ENCODE measurements at places on chromosomes 7 and 10.

DNA sequence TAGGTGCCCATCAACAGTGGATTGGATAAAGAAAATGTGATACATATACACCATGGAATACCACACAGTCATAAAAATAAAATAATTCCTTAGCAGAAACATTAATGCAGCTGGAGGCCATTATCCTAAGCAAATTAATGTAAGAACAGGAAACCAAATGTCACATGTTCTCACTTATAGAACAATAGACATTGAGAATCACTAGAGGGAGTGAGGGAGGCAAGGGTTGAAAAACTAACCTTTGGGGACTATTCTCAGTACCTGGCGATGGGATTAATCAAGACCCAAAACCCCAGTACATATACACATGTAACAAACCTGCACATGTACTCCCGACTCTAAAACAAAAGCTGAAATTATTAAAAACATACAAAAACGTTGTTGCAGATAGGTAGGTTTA is 222.6 kb downstream of the SEMA3E start:
- DNase-seq: no peak

DNA sequence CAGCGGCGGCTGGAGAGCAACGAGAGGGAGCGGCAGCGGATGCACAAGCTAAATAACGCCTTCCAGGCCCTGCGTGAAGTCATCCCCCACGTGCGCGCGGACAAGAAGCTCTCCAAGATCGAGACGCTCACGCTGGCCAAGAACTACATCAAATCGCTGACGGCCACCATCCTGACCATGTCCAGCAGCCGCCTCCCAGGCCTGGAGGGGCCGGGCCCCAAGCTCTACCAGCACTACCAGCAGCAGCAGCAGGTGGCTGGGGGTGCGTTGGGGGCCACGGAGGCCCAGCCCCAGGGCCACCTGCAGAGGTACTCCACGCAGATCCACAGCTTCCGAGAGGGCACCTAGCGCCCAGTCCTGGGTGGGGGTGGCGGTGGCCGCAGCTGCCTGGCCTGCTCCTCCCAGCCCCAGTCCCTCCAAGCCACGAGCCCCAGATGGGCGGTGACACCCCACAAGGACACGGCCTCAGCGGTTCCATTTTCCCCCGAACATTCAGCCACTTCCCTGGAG is 1.3 kb downstream of the BHLHA15 start:
- DNase-seq: no peak

GRCh38 chr7:127366680-127367079 is 25.8 kb downstream of the ZNF800 start:
- no peak for DNase-seq

DNA sequence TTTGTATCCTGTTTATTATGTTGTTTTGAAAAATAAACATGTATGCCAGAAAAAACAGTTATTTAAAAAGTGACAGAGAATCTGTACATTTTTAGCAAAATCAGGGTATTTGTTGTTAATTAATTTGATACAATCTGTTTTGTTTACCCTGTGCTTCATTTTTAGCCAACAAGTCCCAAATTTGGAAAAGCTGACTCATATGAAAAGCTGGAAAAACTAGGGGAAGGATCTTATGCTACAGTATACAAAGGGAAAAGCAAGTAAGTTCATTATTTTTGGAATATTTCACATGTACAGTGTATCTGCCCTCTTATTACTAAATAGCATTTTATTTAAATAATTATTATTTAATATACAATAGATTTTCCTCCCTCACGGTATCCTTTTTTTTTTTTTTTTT is 151.4 kb downstream of the CDK14 start:
- DNase-seq: no peak

- no peak for DNase-seq
Measured at GRCh38 chr10:50651808-50652207, 28.1 kb upstream of the SGMS1 start.

GRCh38 chr10:74738985-74739567 is 87.3 kb upstream of the KAT6B start:
- peak; percentile 97 for DNase-seq

DNA sequence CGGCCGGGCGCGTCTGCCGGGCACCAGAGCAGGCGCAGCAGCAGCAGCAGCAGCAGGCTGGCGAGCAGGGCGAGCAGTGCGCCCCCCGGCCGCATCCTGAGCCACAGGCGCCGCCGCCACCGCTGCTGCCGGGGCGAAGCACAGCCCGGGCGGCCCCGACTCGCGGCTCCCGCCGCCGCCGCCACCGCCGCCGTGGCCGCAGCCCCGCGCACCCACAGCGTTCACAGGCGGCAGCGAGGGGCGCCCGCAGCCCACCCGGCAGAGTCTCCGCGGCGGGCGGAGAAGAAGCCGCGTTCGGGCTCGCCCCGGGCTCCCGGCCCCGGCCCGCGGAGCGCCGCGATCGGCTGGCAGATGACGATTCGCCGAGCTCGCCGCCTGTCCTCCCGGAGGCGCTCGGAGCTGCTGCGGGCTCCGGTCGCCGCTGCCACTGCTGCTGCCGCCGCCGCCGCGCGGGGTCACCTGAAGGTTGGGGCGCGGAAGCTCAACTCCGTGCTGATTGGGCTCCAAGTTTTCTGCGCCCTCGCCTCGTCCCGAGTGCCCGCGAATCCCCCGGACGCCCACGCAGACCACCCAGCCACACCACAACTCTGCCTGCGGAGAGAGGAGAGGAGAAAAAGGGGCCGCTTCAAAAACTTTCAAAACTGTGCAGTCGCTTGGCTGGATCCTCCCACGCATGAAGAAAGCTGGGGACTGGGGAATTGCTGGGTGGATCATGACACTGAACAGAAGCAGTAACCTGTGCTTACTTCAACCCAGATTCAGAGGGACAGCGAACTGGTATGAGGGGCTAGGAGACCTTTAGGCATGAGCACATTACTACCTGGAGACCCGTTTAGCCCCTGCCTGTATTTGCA is at the start of gene ST8SIA6:
ST8SIA6 (minus strand) TSS at position 435 of the 854 bp plus-strand sequence; CDS start at position 95, 340 bp downstream.
- peak; percentile 56 for DNase-seq

DNA sequence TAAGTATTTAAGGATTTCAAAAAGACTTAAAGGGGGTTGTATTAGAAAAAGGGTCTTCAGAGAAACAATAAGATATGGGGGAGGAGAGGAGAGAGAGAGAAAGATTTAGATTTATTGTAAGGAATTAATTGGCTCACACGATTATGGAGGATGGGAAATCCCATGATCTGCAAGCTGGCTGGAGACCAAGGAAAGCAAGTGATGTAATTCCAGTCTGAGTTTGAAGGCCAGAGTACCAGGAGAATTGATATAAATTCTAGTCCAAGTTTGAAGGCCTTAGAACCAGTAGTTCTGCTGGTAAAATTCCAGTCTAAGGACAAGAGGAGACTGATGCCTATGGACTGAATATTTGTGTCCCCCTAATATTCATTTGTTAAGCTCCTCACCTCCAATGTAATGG is 20.6 kb upstream of the SLC13A1 start:
- no peak for DNase-seq

DNA sequence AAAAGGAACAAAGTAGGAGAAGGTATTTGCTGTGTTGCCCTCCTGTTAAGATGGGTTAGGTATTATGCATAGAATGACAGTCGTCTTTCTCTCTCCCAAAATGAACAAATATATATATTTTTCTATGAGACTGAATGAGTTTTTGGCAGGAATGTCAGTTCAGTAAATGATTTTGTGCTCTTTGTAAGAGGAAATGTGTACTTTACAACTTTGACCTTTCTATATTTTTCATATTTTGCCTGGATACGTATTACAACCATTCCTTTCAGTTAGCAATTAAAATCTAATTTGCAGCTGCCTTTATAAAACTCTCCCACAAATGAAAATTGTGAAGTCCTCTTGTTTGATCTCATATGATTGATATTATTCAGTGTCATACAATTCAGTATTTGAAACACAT is 336.6 kb upstream of the MEOX2 start:
- DNase-seq: no peak

GRCh38 chr10:35219891-35220890 is 93.5 kb downstream of the CREM start:
- no peak for DNase-seq

DNA sequence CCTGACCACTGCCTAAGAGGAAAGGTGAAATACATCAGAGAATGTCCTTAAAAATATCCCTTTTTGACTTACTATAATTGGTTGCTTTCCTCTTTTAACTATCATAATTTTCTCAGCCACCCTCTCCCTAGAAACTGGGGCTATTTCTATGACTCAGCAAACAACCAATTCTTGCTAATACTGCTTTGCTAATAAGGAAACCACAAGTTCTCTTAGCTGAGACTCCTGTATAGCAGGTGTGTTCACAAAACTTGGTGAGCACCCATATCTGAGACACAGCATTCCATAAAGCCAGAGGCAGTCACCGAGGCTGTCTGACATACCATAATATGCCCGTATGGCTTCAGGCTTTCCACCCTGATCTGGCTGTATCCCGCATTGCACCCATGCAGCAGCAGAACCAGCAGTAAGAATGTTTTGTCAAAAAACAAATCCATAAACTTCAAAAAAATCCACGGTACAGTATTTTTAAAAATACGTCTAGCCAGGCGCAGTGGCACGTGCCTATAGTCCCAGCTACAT is 191.7 kb upstream of the C7orf33 start:
- peak; percentile 87 for DNase-seq

Data from MM.1S (cell line).